Stimulated activated CD8-positive, alpha-beta memory T cell treated with anti-CD3 and anti-CD28 coated beads, Interleukin-4, amount 100 ng/mL, for 4 hours (primary cell): ENCODE measurements at places on chromosomes 3 and 15.

DNA sequence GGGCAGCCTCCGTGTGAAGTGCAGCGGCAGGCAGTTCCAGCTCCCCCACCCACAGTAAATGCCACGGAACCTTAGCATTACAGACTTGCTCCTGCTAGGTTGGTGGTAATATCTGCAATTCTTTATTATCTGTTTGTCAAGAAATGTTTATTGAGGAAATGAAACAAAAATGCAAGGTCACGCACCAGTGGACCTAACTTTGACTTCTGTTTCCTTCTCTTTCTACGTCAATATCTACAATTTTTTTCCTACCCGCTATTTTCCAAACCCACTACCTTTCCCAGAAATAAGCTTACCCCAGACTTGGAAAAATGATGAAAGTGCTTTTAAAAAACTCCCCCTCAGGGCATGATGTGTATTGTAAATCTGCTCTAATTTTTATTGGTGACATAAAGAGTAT, 18.9 kb downstream of the ILDR1 start:
- DNase-seq, result no peak

DNA sequence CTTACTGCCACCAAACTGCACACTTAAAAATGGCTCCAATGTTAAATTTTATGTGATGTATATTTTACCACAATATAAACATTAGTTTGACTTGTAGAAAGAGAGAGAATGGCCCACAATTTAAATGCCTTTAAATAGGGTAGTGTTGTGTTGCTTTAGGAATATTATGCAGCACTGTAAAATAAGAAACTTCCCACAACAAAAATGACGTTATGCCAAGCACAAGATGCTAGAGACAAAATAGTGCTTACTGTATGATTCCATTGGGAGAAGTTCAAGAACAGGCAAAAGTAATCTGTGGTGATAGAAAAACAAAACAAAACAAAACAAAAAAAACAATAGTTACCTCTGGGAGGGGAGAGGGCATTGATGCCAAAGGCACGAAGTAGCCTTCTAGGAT, 91.3 kb downstream of the MEGF11 start:
- DNase-seq, result no peak

DNA sequence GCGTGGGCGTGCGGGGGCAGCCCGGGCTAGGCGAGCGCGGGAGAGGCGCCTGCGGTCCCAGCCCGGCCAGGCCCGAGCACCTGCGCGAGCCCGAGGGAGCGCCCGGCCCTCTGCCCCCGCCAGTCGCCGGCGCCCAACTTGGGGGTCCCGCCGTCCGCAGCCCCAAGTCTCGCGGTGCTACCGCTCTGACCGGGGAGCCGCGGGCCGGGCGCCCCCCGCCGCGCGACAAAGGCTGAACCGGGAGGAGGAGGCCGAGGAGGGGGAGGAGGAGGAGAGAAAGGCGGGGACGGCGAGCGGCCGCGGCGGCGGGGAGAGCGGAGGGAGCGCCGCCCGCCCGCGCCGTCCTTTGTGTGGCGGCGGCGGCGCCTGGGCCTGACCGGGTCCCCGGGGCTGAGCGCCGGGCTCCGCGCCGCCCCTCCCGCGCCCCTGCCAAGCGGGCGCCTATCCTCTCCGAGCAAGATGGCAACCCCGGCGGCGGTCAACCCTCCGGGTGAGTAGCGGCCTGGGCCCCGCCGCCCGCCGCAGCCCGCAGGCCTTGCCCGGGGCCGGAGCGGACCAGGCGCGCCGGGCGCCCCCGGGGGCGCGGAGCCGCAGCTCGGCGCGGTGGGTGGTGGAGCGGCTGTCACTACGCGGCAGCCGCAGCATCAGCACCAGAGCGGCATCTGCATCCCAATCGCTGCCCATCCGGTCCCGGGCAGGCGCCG, at the start of gene ARNT2:
TSS of gene ARNT2 (plus strand) at position 326 of the 704 bp plus-strand sequence. CDS start at position 460, 134 bp downstream.
- no peak for DNase-seq

DNA sequence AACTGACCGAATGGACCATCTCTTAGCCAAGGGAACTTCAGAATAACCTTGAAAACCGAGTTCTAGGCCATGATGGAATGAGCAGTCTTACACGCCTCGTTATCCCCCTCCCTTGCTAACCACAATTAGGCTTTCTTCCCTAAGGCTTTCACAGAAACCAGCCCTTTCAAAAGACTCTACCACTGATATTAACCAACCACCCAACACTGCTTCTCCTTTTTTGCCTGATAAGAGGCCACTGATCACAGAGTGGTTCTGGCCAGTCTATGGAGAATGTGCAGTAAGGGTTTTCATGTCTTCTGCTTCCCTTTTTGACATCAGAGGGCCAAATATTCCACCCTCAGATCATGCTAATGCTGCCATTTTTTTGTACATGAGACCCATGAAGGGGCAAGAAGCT, 59.3 kb downstream of the MCF2L2 start:
- no peak for DNase-seq

GRCh38 chr3:141167681-141168080, 63.9 kb upstream of the PXYLP1 start:
- DNase-seq, result no peak

DNA sequence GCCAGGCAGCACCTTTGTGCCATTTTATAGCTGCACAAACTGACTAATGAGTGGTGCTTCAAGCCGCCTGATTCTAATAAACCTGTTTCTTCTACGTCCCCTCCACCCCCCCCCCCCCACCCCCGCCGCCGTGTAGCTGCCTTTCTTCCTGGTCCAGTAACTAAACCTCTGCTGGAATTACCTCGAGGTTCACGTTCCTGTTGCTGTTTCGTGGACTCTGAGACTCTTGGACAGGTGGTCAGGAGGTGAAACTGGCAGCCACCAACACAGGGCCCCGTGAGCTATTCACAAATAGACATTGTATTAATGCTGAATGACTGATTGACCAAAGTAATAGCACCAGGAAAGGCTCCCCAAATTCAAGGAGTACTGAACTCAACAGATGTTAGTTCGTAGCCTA, 73.9 kb downstream of the TRIM69 start:
- DNase-seq, result no peak

GRCh38 chr3:23836536-23837230, 30.9 kb downstream of the UBE2E1 start:
- no peak for DNase-seq

GRCh38 chr3:127483005-127483641, 107.4 kb downstream of the TPRA1 start:
- DNase-seq, result no peak

DNA sequence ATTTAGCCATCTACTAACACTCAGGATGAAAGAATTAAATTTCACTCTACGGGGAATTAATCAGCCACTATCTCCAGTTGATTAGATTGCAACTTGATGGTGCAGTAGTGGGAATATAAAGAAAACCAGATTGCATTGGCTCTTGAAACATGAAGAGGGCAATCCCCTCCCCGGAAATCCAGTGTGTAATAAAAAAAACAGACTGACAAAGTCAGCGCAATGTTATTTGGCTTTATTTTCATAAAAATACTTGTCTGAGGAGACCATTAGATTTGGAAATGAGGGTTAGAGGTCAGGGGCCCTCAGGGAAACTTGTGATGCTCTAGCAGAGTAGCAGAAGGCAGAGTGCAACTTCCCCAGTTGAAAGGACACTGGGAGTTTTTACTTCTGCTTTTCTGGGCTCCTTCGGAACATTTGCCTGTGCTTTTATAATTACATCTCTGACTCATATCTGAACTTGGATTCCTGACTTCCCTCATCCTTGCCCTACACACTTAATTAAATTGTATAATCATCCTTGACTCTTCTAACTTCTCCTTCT, 326.8 kb downstream of the TUSC7 start:
- DNase-seq, result no peak

DNA sequence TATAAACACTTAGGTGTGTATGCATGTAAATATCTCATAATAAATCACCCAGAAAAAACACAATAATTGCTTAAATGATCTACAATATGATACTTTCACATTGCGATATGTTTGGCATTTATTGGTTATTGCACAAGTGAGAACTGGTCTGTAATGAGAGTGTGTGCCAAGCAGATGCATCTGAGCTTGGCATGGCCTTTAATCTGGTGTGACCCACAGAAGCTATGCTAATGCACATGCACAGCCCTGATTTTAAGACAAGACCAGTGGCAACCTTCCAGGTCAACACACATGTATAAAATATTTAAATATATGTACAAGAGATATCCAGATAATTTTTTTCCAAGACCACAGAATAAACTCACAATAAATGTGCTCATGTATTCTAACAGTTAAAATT, 42.7 kb downstream of the C2CD4A start:
- no peak for DNase-seq

- no peak for DNase-seq
Measured at GRCh38 chr15:58880320-58880719, 53.2 kb downstream of the SLTM start.

DNA sequence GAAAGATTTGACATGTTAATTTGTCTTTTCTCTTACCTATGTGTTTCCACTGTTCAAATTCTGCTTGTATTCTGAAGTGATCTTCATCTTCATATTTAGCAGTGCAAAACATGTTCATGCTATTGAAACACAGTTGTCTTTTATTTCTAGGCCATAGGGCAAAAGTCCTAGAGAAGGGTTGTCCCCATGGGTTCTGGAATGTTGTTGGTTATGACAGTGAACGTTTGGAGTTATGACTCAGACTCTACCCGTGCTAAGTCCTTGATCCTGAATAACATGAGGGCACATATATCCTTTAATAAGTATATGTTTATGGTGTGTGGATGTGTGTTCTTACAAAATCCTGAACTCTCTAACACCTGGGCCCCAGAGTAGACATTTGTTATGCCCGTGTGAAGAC, 23.0 kb upstream of the ARPP21 start:
- DNase-seq, result no peak

- no peak for DNase-seq
Measured at GRCh38 chr3:10007126-10007782, 19.0 kb upstream of the FANCD2 start.

GRCh38 chr3:71075494-71075893, 508.0 kb downstream of the FOXP1 start:
- no peak for DNase-seq

- DNase-seq, result no peak
Measured at GRCh38 chr3:115975796-115976195, 352.5 kb downstream of the GAP43 start.

DNA sequence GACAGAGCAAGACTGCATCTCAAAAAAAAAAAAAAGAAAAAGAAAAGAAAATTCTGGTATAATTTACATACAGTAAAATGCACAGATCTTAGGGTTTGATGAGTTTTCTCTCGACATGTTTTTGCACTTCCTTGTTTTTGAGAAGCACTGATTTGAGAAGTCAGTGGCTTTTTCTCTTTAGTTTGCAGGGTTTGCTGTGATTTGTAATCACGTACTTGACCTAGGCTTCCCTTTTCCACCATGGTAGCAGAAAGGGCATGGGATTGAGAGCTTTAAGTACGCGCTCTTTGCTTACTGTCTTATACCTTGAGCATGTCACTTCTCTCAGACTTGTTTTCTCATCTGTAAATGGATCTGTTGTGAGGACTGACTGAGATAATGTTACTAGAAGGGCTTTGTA, 4.1 kb downstream of the VHL start:
- DNase-seq, result no peak

- no peak for DNase-seq
Measured at GRCh38 chr15:89664441-89665350, 9.4 kb upstream of the KIF7 start.

DNA sequence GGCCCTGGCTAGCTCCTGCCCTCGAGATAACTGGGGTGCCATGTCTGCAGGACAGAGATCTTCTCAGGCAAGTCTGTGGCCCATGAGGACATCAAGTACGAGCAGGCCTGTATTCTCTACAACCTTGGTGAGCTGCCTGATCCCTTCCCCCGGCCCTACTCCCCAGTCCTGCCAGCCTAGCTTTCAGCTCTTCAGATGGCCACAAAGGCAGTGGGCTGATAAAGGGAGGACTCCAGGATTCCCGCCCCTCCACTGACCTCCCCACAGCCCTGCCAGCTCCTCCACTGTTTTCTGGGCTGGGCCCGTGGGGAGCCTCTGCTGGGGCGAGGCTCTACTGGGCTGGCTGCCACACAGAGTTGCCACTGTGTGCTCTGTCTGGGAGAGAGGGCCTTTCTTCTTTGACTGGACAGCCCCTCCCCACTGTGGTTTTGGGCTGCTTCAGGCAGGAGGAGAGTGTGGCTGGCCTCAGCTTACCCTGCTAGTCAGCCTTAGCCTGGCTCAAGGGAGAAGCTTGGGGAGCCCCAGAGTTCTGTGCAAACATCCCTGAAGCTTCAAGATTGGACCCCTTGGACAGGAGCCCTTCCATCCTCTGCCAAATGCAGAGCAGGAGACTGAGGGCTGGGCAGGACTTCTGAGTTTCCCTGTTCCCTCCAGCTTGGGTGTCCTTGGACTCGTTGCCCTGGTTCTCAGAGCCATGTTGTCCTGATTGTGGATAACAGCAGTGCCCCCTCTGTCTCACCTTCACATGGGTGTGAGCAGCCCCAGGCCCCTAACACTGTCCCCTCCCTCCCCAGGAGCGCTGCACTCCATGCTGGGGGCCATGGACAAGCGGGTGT, 24.4 kb downstream of the PTPN23 start:
- DNase-seq, result no peak

GRCh38 chr3:150308037-150308319, 100.1 kb upstream of the TSC22D2 start:
- DNase-seq, result no peak

DNA sequence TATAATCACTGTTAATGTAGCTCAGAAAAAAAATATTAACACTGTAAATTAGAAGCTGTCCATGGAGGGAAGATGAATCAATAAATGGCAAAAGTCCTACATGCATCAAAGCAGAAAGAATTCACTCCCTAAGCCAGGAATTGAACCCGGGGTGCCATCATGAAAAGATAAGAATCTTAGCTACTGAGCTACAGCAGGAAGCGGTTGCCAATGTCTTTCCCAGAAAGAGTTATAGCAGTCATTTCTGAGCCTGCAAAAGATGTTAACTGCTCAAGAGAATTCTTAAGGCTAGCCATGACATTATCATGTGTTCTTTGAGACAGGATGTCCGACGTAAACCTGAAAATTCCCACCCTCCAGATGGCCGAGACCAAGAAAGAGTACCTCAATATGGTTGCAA, 47.4 kb upstream of the MKRN3 start:
- DNase-seq, result no peak

- DNase-seq, result no peak
Measured at GRCh38 chr3:11558918-11559815, 84.5 kb downstream of the VGLL4 start.

DNA sequence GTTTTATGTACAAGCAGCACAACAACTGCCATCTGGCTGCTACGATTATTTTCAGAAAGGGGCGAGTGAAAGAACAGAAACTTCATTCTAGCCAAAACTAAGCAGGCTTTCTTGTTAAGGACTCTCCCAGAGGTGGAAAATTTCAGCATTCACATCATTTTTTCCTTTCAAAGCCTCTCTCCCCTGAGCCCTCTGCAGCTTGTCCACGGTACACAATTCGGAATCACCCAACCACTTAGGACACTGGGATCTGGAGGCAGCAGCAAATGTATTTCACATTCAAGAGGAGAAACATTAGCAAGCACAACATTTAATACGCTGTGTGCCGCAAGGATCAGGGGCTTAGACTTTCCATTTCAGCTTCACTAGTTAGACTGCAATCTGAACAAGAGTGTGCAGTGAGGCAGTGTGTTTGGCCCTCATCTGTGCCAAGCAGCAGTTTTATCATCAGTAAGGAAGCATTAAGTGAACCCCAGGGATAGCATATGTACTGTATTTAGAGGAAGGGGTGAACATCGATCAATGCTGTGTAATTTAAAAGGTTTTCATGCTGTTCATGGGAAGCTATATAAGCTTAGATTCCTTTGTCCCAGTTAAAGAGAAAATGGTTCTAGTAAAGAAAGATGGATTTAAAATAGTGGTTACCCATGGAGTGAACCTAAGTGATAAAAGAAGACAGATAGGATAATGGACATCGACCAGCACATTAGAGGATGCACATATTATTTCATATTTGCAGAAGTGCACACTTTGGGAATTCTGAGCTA, 504.9 kb downstream of the TBL1XR1 start:
- DNase-seq, result no peak

- DNase-seq, result no peak
Measured at GRCh38 chr3:178845420-178846118, 226.0 kb downstream of the ZMAT3 start.
